A549 treated with Mapracorat at 1 μM for 4 hours (cell line): ENCODE measurements at places on chromosomes 7 and 10. TPM values are rescaled to one million over a fixed set of nuclear protein-coding genes. Genes with fewer than 3 reads are reported as not detected.

Gene PAPOLB
- total RNA-seq, result not detected in 5 replicates

Gene TLX1
- total RNA-seq, result not detected in 5 replicates

Gene RNF148
- total RNA-seq, result not detected in 5 replicates

Gene CPED1
- total RNA-seq, result 0.05 TPM in 1 of 5 replicates, not detected in the others

Gene PRKG1
- total RNA-seq, result not detected in 5 replicates

Gene OR2A42
- not detected in 5 replicates for total RNA-seq

Gene EIF5AL1
- 2.1 to 4.1 TPM (median 2.2 TPM) in 5 replicates for total RNA-seq

Gene EDRF1
- 12.8 to 17.4 TPM (median 16.3 TPM) in 5 replicates for total RNA-seq

Gene MRPL43
- total RNA-seq, result 77.7 to 97.6 TPM (median 95.4 TPM) in 5 replicates

Gene CCL26
- total RNA-seq, result 8.5 to 9.9 TPM (median 9.6 TPM) in 5 replicates

Gene NPC1L1
- 0.02 to 0.10 TPM (median 0.08 TPM) in 5 replicates for total RNA-seq

Gene SPDYE2
- total RNA-seq, result not detected in 5 replicates

Gene UTF1
- not detected in 5 replicates for total RNA-seq

Gene CYP26C1
- total RNA-seq, result 0.07 TPM in 1 of 5 replicates, not detected in the others

Gene SLIT1
- total RNA-seq, result 0.04 to 0.10 TPM (median 0.08 TPM) in 5 replicates

Gene NOD1
- total RNA-seq, result 5.9 to 8.4 TPM (median 7.3 TPM) in 5 replicates

Gene UNC5B
- total RNA-seq, result 1.5 to 2.4 TPM (median 1.8 TPM) in 5 replicates

Gene OR2A5
- total RNA-seq, result not detected in 5 replicates

Gene AGFG2
- 26.8 to 45.2 TPM (median 37.4 TPM) in 5 replicates for total RNA-seq

Gene LRRC18
- not detected in 5 replicates for total RNA-seq

Gene GIMAP4
- total RNA-seq, result not detected in 5 replicates

Gene CBX3
- total RNA-seq, result 213 to 279 TPM (median 222 TPM) in 5 replicates

Gene MBL2
- not detected in 5 replicates for total RNA-seq

Gene SMKR1
- total RNA-seq, result 9.5 to 13.1 TPM (median 11.3 TPM) in 5 replicates

Gene FKBP9
- 78.2 to 120 TPM (median 87.7 TPM) in 5 replicates for total RNA-seq

Gene GATA3
- 4.1 to 6.4 TPM (median 4.2 TPM) in 5 replicates for total RNA-seq

Gene KCP
- 0.05 to 0.30 TPM (median 0.15 TPM) in 5 replicates for total RNA-seq

Gene EPHB6
- 0.28 to 0.60 TPM (median 0.50 TPM) in 5 replicates for total RNA-seq

Gene SPOCK2
- 0.29 to 0.69 TPM (median 0.45 TPM) in 5 replicates for total RNA-seq
